ENCODE measurements at places on chromosomes 1 and 21. TPM values are rescaled to one million over a fixed set of nuclear protein-coding genes. Genes with fewer than 3 reads are reported as not detected.
A peak's percentile ranks its signal among the peaks of the same experiment; 100 is the strongest.

Gene SPRR2B
- total RNA-seq: not detected

Gene KRTAP10-6
- total RNA-seq: not detected

DNA sequence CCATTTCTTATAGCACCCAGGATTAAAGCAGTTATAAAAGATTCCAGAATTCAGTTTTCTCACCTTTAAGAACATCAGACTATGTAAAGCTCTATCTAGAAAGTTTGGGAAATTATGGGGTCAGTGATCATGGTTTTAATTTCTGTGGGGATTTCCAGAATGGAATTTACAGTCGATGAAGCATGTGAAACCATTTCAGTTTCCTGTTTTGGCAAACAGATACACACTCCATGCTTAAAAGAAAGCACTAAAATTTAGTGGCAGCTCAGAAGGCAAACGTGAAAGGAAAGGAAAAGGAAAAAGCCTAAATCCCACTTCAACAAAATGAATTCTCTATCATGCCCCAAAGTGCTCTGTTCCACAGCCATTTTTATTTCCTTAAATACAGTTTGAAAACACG, 60.4 kb downstream of the FYB2 start:
- no peak for DNase-seq

GRCh38 chr1:230883967-230884366, 15.6 kb upstream of the C1orf198 start:
- DNase-seq: no peak

DNA sequence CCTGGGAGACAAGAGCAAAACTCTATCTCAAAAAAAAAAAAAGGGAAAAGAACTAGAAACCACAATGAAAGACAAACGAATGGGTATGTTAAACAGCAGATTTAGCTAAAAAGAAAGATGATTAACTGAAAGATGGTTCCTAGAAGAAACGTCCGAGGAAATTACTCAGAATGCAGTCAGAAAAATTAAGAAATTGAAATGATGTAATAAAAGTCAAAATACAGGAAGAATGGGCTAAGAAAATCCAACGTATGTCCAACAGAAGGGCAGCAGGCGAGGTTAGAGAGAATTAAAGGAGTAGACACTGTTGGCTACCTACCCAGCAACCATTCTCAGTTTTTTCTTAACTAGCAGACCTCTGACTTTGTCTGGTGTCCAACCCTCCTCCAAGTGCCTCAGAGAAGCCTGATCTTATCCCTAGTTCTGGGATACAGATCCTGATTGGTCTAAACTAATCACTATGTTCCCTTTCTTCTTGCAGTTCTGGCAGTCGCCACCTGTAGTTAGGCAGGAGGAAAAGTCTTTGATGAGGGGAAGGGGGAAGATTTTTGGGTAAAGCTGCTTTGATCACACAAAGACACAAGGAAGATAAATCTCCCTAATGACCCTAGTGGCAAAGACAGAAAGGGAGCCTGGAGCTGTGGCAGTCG, 25.7 kb downstream of the GPR161 start:
- DNase-seq: no peak

DNA sequence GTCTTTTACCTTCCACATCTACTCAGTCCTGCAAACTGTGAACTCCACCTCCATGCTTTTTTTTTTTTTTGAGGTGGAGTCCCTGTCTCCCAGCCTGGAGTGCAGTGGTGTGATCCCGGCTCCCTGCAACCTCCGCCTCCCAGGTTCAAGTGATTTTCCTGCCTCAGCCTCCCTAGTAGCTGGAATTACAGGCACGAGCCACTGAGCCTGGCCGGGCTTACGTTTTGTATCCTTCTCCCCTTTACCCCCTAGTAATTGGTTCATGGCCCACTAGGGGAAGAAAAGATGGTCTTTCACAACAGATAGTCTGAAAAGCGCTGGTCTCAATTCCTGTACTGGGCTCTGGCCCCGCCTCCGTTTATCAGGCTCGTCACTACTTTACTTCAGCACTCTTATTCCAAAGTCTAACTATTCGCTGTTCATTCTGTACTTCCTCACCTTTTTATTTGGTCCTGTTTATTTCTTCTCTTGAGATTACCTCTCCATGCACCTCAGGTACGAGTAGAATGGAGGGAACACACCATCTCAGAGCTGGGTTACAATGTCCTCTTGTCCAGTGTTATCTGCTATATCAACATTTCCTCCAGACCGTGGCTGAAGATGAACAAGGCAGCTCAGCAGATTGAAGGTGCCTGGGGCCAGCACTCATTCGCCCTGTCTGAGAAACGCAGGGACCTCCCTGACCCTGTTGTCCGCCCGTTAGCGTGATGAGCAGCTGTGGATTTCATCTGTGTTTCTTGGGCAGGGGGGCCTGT, 16.2 kb downstream of the CNST start:
- no peak for DNase-seq

DNA sequence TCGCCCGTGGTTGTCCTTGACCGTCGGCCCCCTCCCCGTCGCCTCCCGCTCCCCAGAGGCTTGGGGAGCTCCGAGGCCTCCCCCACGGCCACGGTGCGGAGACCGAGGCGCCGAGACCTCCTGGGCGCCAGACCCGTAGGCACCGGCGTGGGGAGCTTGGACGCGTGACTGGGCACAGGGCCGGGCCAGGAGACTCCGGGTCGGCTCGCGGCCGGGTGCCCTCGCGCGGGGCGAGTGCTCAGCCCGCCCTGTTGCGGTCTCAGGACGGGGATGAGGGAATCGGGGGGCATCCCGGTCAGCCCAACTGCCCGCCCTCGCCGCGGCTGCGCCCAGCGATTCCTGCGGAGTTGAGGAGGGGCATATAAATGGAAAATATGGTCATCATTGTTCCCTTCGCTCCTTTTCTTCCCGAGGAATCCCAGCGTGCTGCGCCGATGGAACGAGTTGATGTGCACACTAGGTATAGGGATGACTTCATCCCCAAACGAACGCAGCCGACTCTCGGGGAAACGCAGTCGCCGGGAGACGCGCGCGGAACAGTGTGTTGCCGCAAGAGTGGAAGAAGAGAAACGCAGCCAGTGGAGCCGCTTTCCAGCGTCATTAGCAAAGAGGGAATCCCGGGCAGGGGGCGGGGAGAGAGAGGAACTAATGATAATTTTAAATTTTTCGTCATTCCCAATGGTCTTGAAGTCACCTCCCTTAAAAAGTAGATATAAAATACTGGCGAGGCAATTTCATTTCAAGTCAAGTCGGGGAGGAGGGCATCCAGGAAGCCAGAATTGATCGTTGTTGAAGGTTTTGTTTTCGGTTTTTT, 747 bp upstream of the ENAH start:
- peak; percentile 65 for DNase-seq

Measured in prostate gland (tissue), 2 donors.